ENCODE measurements at places on chromosomes 3 and 15.

DNA sequence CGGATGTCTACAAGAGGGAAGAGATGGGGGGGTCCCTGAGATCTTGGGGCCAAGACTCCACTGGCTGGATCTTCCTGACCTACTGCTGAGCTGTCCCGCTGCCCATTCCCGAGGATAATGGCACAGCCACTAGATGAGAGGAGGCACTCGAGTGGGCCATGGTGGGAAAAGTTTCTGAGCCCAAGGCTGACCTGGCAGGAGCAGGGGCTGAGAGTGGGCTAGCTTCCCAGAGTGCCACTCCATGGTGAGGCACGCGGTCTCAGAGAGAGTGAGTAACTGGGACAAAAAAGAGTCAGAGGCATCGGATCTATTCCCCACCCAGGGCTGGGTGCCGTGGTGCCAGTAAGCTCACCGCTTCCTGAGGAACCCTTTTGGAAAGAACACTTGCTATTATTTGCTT, 10.9 kb downstream of the SLC51B start:
- no peak for DNase-seq

DNA sequence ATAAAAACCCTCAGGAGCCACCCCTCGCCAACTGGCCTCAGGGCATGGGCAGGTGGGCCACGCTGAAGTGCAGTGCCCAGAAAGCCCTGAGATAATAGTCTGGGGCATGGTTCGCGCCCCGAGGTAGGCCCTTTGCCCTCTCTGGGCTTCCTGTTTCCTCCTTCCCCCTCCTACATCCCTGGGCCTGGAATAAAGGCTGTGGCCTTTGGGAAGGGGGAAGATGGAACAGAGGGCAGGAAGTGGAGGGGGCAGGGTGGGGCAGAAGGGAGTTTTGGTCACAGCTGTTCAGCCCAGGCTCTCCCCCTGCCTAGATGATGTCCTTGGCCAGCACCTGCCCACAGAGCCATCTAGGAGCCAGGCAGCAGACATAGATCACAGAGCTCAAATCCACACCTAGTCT, 11.3 kb downstream of the CSRNP1 start:
- no peak for DNase-seq

GRCh38 chr3:172596394-172596706, 73.1 kb upstream of the TNFSF10 start:
- DNase-seq, result no peak

DNA sequence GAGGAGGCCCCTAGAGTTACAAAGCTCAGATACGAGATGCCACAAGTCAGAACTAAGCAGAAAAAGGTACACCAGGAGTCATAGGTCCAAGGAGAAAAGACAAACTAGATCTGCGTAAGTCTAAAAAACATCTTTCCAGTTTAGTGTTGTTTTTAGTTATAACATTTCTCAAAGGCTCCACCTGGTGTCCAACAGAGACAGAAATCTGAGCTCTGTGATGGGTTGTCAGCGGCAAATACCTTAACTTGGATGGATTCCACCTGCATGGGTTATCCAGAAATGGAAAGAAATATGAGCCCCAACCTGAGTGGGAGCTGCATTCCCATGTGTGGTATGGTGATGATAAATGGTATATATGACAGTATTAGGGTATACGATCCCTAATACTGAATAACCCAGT, 238.6 kb upstream of the CHRM5 start:
- no peak for DNase-seq

GRCh38 chr15:90817117-90818057, 51.0 kb upstream of the FURIN start:
- DNase-seq, result no peak

GRCh38 chr3:172009803-172010202, 29.6 kb upstream of the FNDC3B start:
- no peak for DNase-seq

DNA sequence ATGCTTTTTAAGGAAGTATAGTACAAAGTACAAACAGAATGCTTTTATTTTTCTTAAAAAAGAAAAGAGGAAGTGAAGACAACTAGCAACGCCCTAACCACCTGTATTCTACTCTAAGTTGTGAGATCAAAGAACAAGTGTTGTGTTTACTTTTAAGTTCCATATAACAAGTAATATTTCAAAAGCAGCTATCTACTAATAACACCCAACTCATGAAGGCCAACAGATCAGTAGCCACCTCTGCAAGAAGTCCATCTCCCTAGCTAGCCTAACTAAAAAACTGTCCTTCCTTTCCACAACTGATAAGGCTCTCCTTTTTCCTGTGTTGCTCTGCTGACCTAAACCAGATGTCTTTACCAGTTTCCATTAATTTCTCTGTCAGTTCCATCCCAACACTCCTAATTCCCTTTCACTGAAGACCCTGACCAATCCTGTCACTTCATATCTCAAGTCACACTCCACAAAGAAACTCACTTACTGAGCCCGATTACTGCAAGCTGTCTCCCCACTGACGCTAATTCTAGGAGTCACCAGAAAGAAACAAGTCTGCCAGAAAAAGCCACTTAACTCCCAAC, 26.9 kb downstream of the PHC3 start:
- DNase-seq, result no peak

DNA sequence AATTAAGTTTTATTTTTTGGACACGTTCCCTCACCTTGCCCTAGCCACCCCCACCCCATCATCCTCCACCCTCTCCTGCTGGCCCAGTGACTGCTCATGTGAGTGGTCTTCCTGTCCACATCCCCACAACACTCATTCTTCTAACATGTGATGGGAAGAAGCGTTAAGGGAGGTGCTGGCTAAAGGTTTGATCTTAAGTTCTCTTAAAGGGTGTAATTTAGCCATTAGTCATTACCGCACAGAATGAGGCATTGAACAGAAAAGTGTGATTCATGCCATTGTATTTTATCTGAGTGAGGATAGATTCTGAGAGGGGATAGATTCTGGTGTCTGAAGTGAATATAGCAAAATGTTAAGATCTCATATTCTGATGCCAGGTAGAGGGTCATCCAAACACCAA, 272.9 kb upstream of the TPM1 start:
- DNase-seq, result no peak

GRCh38 chr3:99418709-99419108, 219.7 kb upstream of the COL8A1 start:
- DNase-seq, result no peak

DNA sequence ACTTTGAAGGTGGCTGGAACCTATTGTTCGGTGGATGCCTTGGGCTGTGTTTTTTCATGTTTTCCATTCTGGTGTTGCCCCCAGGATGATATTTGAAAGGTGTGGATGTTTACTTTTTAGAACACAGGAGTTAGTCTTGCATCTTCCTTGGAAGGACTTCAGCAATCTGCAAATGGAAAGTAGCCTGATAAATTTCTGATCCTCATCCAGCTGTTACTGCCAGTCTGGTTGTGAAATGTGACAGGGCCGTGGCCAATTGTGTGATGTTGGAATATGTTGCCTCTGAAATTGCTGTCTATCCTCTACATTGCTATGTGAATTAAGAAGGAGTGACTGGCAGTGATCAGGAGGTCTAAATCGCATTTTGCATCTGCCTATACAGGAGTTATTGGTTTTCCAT, 382.5 kb upstream of the C2CD4B start:
- DNase-seq, result no peak

DNA sequence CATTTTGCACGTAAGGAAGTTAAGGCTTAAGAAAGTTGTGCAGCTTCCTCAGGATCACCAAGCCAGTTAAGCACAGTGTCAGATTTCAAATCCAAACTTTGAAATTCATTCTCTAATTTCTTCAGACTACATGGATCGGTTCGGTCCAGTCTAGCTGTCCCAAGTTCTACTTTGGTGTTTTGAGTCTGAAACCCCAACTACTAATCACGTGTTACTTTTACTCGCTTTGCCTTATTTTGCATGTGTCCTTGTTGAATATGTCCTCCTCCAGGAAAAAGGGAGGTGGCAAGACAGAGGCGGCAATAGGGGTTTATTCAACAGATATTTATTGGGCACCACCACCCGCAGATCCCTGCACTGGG, 522 bp upstream of the GXYLT2 start:
- no peak for DNase-seq

- no peak for DNase-seq
Measured at GRCh38 chr3:31410411-31410810, 122.3 kb upstream of the STT3B start.

GRCh38 chr15:90210593-90210992, 9.5 kb downstream of the SEMA4B start:
- DNase-seq, result no peak

DNA sequence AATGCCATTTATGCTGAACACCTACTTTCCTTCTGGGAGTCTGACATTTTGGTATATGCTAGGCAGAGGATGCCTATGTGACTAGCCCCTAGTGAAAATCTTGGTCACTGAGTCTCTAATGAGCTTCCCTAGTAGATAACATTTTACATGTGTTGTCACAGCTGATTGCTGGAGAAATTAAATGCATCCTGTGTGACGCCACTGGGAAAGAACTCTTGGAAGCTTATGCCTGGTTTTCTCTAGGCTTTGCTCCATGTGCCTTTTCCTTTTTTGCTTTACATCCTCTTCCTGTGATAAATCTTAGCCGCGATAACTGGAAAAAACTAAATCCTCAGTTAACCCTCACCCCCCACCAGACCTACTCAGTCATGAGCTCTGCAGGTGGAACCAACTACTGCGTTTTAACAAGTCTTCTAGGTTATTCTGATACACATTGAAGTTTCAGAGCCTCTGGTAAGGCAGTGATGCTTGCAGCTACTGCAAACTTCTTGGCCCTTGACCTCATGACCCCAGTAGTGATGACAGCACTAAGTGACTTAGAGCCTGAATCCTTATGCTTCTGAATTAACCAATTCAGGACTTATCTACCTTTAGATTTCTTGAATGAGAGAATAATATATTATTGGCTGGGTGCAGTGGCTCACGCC, 292.4 kb upstream of the SOX14 start:
- no peak for DNase-seq

GRCh38 chr15:85008474-85009260, 27.0 kb downstream of the PDE8A start:
- DNase-seq, result no peak

Data from DND-41 (cell line).